Vagina (tissue), 2 donors: ENCODE measurements at places on chromosomes 1 and 21. TPM values are rescaled to one million over a fixed set of nuclear protein-coding genes. Genes with fewer than 3 reads are reported as not detected.

The CACNA1S gene
- not detected for total RNA-seq

The C1orf232 gene
- not detected for total RNA-seq

The AQP10 gene
- total RNA-seq, result not detected

The PAQR7 gene
- 7.1 TPM for total RNA-seq

The RHCE gene
- not detected for total RNA-seq

The SYT11 gene
- 20.9 TPM for total RNA-seq

The ZSWIM5 gene
- 2.7 TPM for total RNA-seq

GRCh38 chr1:229980009-229980408 is 87.0 kb upstream of the GALNT2 start:
- H3K4me3 ChIP-seq, result no peak overlapping the region
- no peaks in the 10 kb centered on the region for H3K36me3 ChIP-seq
- DNase-seq, result no peak

- H3K27ac ChIP-seq, result no peak overlapping the region
- H3K36me3 ChIP-seq, result no peaks in the 10 kb centered on the region
- DNase-seq, result no peak
Measured at GRCh38 chr1:193143285-193143684, 21.5 kb downstream of the CDC73 start.

DNA sequence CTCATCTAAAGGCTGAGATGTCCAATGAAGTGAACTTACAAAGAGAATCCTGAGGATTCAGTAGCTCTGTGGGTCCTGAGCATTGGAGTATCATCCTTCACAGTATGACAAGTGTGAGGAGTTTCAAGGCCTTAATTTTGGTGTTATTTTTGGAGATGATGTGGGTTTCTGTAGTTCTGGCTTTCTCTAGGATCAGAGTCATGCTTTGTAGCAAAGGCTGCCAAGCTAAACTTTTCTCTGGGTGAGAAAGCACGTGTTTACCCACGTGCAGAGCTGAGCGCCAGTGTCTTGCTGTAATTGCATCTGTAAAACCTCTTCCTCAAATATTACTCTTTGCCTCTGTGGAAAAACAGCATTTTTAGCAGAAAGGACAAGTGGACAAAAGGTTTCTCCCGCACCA is 387.8 kb upstream of the LYPLAL1 start:
- H3K27me3 ChIP-seq, result no peaks in the 10 kb centered on the region
- no peak overlapping the region for H3K4me3 ChIP-seq
- H3K36me3 ChIP-seq, result no peaks in the 10 kb centered on the region
- H3K4me1 ChIP-seq, result no peaks in the 10 kb centered on the region

DNA sequence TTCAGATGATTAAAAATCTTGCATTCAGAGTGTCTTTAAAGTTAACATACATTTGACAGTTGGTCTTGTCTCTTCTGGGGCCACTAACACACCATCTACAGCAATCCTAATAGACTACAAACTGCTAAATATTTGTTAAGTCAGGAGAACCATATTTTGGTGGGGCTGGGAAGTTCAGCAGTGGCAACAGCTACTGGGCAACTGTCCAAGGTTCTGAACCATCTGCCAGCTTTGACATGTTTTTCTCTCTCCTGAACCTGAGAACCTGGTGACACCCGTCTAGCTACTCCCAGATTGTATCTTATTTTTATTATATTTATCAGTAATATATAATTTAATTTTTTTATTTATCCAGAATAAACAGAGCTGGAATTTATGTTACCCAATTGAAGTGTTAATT is 199.0 kb upstream of the DPYD start:
- H3K4me3 ChIP-seq, result no peak overlapping the region
- no peaks in the 10 kb centered on the region for H3K36me3 ChIP-seq
- H3K27me3 ChIP-seq, result no peaks in the 10 kb centered on the region
- no peak overlapping the region for H3K27ac ChIP-seq
- DNase-seq, result no peak
- no peaks in the 10 kb centered on the region for H3K4me1 ChIP-seq

DNA sequence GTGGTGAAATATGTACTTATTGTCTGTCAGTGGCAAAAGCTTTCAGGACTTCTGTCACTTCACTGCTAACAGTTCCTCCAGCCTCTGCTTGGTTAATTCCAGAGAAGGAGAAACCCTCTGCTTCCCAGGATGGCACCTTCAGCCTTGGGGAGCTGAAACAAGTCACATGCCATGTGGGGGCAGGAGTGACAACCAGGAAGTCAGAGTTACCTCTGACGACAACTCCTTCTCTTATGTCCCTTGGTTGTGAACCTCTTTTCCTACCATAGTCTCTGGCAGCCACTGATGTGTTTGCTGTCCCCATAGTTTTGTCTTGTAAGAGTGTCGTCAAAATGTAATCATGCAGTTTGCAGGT is 53.6 kb downstream of the FCRL5 start:
- H3K4me3 ChIP-seq, result no peak overlapping the region
- H3K36me3 ChIP-seq, result no peaks in the 10 kb centered on the region
- no peaks in the 10 kb centered on the region for H3K27me3 ChIP-seq

GRCh38 chr1:212600071-212600915 is 8.3 kb upstream of the ATF3 start:
- H3K4me3 ChIP-seq, result no peak overlapping the region
- no peak for DNase-seq
- no peaks in the 10 kb centered on the region for H3K27me3 ChIP-seq

DNA sequence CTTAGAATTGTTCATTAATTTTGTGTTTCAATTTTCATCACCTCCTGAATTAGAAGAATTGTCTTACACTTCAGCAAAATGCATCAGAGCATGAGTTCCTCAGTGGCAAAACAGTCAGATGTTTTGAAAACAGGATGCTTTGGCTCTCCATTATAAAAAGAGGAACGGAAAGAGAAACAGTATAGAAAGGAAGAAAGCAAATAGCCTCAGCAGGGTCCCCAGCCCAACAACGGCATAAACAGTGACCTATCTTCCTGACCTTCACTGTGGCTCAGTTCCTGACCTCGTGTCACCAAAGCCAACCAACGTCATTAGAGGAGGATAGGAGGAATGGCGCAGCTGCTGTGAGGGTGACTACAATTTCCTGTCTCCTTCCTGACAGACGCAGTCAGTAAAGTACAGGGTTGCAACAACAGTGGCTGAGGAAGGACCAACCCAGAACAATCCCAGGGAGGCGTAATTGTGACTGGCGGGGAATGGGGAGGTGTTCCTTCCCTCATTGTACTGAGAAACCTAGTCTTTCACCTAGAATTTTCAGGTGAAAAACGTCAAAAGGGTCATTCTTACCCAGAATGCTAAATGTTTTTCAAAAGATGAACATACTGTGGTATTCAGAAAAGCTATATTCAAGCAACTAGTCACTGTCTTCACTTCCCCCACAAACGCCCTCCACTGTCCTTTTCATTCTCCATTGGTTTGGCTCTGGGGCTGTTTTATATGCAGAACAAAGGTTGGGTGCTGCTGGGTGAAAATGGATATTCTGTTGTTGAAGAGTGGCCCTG is 197.9 kb upstream of the SGIP1 start:
- no peak for DNase-seq
- H3K4me3 ChIP-seq, result peak overlapping the region; percentile 14
- H3K27me3 ChIP-seq, result no peaks in the 10 kb centered on the region
- H3K4me1 ChIP-seq, result peaks cover 16% of the 10 kb centered on the region
- no peaks in the 10 kb centered on the region for H3K36me3 ChIP-seq

DNA sequence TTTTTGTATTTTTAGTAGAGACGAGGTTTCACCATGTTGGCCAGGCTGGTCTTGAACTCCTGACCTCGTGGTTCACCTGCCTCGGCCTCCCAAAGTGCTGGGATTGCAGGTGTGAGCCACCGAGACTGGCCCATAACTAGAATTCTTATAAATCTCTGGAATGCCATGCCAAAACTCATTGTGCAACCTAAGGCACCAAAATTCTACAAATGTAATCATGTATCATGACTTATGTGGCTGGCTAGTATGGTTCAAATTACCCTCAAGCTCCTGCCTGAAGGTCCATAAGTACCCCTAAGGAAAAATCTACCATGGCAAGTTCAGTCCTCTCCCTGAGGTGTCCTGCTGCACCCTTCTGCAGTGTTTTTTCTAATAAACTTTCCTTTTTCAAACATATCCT is 63.8 kb upstream of the CSF1 start:
- DNase-seq, result no peak
- peaks cover under 1% of the 10 kb centered on the region for H3K4me1 ChIP-seq
- no peaks in the 10 kb centered on the region for H3K27me3 ChIP-seq
- H3K4me3 ChIP-seq, result no peak overlapping the region
- H3K36me3 ChIP-seq, result no peaks in the 10 kb centered on the region
- no peak overlapping the region for H3K27ac ChIP-seq

DNA sequence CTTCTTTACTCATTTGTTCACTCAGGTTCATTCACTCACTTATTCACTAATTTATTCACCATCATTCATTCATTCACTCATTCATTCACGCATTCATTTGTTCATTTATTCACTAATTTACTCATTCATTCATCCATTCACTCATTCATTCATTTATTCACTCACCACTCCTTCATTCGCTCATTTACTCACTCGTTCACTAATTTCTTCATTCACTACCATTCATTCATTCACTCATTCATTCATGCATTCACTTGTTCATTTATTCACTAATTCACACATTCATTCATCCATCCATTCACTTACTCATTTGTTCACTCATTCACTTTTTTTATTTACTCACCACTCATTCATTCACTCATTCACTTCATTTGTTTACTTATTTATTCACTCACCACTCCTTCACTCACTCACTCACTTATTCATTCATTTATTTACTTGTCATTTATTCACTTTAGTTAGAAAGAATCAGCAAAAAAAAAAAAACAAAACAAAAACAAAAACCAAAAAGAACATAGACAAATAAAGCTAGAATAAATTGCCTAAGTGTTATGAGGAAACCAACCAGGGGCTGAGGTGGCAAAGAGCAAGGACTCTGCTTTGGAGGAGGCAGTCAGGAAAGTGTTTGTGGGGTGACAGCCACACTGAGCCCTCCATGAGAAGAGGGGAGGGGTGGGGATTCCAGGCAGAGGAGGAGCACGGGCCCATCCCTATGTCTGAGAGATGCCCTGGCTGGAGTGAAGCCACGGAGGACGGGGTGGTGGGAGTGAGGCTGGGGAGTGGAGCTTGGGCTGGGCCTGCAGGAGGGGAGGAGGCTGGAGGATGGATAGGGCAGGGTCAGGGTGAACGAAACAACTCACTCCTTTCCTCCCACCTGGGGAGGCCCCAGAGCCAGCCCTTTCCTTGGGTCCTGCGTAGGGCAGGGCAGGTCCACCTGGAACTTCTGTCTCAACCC is 129.2 kb upstream of the WNT4 start:
- peaks cover 5% of the 10 kb centered on the region for H3K4me1 ChIP-seq
- H3K27ac ChIP-seq, result no peak overlapping the region
- DNase-seq, result no peak

DNA sequence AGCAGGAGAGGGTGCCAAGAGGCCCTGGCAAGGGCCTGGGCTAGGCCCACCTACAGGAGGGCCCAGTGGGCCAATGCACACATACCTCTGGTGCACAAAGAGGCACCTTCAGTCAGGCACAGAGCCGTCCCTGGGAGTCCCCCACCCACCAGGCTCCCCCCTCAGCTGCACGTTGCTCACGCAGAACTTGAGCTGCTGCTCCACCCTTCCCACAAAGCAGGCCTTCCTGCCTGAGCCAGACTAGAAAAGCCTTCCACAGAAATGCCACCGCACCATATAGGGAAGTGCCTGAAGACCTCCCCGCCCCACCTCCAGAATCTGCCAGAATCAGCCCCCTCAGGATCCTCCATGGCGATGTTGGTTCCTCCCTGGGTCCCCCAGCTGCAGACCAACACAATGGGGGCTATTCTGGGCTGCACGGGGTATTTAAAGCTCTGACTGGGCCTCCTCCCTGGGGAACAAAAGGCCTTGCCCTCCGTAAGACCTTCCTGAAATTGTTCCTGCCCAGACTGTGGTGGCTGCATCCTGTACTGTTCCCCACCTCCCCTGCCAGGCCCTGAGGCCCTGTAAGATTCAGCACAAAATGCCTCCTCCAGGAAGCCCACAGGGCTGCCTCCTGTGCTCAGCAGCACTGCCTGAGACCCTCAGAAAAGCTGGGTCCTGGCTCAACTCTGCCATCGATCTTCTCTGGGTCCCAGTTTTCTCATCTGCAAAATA is 27.2 kb downstream of the HSPG2 start:
- no peaks in the 10 kb centered on the region for H3K36me3 ChIP-seq
- no peaks in the 10 kb centered on the region for H3K27me3 ChIP-seq
- H3K4me3 ChIP-seq, result no peak overlapping the region
- DNase-seq, result no peak
- H3K27ac ChIP-seq, result peak overlapping the region; percentile 82

DNA sequence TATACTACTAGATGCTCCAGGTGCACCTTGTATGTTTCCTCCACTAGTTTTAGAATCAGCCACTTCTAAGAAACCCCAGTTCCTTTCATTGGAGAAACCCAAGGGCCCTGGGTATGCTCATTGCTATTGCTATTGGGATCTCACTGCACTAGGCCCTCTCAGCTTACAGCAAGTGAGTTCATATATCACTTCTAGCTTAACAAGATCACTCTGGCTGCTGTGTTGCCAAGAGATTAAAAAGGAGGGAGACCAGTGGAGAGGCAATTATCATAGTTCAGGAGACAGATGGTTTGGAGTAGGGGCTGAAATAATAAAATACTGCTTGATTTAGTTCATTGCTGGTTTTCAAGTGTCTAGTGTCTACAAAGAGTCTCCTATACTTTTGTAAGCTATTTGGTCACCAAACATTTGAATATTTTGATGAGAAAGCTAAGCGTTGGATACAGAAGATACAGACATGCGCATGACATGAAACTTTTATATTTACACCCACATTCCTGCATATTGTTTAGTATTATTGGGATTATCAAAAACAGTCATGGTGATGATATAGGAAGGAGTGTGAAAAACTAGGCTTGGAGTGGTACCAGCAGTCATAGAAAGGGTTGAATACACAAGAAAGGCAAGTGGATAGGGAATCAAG is 671.9 kb downstream of the ADGRL2 start:
- DNase-seq, result no peak
- no peaks in the 10 kb centered on the region for H3K36me3 ChIP-seq
- no peaks in the 10 kb centered on the region for H3K27me3 ChIP-seq
- no peaks in the 10 kb centered on the region for H3K4me1 ChIP-seq
- H3K4me3 ChIP-seq, result no peak overlapping the region
